ENCODE measurements at places on chromosomes 13 and 19.

- DNase-seq, result peak; percentile 44
These were observed 19.3 kb upstream of the GATAD2A start for GRCh38 chr19:19385896-19386869.

- DNase-seq, result no peak
These were observed 7.5 kb downstream of the ZNF610 start for GRCh38 chr19:52343548-52343947.

DNA sequence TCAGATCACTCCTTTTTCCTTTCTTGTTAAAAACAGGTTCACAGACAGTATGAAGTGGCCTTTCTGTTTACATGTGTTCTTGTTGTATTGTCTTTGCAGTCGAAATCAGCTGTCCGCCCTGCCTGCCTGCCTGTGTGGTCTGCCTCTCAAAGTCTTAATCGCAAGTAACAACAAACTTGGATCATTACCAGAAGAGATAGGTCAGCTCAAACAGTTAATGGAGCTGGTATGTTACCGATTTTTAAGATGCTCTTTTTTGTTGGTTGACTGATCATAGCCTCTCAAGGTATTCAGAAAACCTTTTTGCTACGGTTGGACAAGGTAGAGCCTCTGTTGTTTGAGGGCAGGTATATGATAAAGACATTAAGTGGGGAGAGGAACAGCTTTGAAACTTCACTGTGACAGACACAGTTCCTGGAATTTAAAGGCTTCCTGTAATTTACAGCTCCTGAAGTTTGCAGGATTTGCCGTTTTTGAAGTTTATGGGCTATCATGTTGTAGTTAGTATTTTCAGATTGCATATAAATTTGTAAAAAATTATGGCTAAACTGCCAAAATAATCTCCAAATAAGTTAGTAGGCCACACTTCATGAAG lies 116.1 kb downstream of the LRCH1 start:
- no peak for DNase-seq

- DNase-seq, result peak; percentile 52
These were observed 433 bp upstream of the ZNF616 start for GRCh38 chr19:52140032-52140710.

GRCh38 chr19:34707661-34708060 lies 26.4 kb upstream of the ZNF181 start:
- no peak for DNase-seq

GRCh38 chr19:6736169-6736916 lies 1.0 kb downstream of the GPR108 start:
- peak; percentile 52 for DNase-seq

- no peak for DNase-seq
These were observed 427.2 kb downstream of the COG6 start for GRCh38 chr13:40082639-40083038.

DNA sequence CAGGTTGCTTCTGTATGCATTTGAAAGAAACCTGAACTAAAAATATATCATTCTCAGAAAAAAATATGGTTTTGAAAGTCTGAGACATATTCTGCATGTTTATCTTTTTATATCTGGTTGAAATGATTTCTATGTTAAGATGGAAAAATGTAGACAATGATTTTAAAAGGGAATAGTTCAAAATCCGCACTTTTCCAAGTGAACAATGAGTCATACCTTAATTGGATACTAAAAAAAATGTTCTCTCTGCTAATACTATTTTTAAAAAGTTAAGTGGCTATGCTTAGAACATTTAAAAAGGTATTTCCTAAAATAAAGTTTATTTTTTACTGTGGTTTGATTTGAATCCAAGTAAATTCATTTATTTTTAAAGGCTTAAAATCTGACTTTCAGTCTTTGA lies 801.4 kb downstream of the SLITRK6 start:
- no peak for DNase-seq

DNA sequence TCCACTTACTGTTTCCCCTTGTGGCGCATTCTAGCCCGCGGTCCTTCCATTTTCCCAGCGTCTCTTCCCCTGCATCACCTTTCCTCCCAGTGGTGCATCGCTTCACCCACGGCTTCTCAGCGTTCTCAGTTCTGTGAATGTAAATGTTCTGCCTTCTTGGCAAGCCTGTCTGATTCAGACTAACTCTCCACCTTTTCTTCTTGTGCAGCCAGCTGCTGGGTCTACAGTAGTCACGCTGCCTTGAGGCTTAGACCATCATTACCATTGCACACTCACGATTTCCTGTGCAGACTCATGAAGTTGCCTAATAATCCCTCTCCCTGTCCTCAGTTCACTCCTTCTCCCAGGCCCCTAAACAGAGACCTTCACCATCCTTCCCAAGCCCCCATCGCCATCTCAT lies 75.0 kb downstream of the DHRS12 start:
- DNase-seq, result no peak

DNA sequence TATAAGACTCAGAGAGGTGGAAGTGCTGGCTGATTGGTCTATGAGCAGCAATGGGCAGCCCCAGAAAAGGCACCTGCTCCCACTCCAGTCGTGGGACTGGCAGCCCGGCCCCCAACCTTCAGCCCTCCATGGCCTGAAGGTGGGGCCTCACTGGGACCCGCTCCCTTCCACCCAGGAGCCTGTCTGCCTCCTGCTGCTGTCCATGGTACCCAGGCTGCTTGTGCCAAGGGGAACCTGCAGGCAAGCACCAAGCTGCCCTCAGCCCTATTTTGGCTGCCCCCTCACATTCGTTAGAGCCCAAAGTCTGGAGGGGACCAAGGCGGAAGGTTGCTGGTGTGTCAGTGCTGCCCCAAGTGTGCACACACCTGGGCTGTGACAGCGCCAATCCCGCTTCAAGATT lies 2304.9 kb downstream of the PCDH9 start:
- no peak for DNase-seq

DNA sequence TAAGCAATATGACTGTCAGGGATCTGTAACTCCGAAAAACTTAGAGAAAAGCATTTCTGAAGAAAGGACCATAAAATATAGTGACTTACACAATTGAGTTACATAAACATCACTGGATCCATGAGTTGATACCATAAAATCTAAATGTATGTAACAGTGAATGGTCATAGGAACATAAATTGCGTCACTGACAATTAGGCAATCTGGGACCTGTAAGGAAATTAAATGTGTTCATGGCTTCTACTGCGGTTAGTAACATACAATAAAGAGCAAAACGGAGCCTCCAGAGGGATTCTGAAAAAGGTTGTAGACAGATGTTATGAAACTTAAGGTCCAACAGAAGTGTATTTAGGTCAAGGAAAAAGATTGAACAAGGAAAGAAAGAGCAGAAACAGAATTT lies 27.1 kb downstream of the POU4F1 start:
- DNase-seq, result no peak

All from DMS153 (cell line).